Activated T-cell treated with anti-CD3 and anti-CD28 coated beads for 1 hour (primary cell): ENCODE measurements at places on chromosomes 7 and 10.

- no peak for DNase-seq
Measured at GRCh38 chr7:71679480-71679879, 547.5 kb downstream of the GALNT17 start.

- no peak for DNase-seq
Measured at GRCh38 chr10:128476368-128476725, 350.1 kb upstream of the MKI67 start.

DNA sequence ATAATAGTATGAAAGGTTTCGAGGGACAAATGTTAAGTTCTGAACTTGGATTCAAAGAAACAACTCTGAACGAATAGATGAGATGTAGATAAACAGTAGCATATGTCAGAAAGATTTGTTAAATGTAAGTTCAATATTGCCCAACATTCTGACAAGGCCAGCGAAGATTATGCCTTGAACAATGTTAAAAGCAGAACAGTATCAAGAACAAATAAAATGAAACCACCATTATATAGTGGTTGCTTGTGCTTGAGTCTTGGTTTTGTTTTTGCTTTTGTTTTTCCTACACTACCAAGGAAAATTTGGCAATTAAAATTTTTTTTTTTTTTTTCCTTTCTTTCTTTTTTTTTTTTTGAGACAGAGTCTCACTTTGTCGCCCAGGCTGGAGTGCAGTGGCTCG lies 66.4 kb downstream of the PLXDC2 start:
- DNase-seq, result no peak

DNA sequence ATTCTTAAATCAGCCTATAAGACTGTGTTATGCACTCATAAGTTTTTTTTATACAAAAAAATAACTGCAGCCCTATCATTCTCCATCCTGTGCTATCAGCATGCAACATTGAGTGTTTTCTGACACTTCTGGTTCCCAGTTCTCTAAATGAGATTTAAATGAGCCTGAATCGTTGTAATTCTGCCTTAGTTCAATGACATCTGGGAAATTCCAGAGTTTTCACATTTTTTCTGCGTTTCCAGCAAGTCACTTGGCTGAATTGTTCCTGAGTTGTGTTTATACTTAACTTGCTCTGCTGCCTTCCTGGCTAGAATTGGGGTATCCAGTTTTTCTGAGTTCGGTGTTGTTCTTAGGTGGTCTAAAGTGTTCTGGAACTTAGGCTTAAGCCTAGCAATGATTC lies 636.1 kb upstream of the FZD8 start:
- DNase-seq, result no peak

DNA sequence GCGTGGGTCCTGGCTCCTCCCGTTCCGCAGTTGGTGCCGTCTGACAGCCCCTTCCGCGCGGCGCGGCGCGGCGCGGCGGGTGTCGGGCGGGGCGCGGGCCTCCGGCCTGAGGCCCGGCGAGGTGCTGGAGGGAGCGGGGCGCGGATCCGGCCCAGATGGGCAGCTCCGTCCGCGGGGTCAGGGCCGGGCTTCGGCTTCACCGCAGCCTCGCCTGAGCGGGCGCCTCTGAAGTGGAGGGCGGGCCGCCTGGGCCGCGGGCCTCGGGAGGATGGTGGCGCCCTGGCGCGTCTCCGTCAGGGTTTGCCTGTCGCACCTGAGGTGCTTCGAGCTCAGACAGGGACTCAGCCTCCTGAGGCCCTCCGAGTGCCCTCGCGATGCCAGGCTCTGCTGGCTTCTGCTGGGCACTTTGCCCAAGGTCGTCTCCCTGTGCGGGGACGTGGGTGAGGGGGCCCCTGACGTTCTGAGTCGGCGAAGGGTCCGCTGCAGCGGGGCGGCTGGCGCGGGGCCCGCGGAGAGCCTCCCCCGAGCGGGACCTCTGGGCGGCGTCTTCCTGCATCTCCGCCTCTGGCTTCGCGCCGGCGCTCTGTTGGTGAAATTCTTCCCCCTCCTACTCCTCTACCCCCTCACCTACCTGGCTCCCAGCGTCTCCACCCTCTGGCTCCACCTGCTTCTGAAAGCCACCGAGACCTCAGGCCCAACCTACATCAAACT lies 473 bp downstream of the ADCK2 start:
- DNase-seq, result peak; percentile 45

DNA sequence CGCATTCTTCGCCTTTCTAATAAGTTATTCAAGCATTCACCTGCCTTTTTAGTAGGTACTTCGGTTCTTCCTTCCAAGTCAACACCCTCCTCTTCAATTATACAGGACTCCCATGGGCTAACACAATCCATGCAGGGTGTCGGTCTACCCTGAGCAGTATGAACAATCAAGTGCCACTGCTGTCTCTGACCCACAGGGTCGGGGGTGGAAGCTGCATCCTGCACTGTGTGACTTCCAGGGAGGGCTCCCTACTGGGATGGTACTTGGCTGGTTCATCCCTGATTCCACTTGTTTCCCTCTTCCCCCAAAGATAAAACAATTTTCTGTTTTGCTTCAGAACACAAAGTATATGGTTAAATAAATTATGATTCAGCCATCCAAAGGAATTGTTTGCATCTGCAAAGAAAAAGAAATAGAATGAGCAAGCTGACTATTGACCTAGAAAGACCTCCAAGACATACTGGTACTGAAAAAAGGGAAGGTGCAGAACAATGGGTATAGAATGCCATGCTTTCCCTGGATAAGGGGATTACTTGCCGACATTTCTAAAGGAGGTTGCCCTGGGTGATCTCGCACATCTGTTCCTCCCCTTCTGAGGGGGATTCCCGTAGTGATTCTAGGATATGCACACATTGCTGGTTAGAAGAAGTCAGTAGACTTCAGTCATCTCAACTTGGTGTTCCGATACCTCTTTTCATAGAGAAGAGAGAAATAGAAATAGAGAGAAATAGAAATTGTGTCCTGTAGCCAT lies 89.1 kb upstream of the AGR3 start:
- no peak for DNase-seq

GRCh38 chr10:48672596-48673265 lies 11.9 kb upstream of the WDFY4 start:
- DNase-seq, result no peak

GRCh38 chr7:30931161-30931928 lies 19.7 kb downstream of the AQP1 start:
- DNase-seq, result no peak

GRCh38 chr7:70654146-70654545 lies 477.8 kb upstream of the GALNT17 start:
- no peak for DNase-seq
